Esophagus muscularis mucosa (tissue), 4 donors: ENCODE measurements at places on chromosomes 5 and 9. TPM values are rescaled to one million over a fixed set of nuclear protein-coding genes. Genes with fewer than 3 reads are reported as not detected.

GRCh38 chr5:80094236-80094738 lies 59.1 kb downstream of the THBS4 start:
- DNase-seq: no peak

SOWAHA gene
- 0.83 TPM for total RNA-seq

DNA sequence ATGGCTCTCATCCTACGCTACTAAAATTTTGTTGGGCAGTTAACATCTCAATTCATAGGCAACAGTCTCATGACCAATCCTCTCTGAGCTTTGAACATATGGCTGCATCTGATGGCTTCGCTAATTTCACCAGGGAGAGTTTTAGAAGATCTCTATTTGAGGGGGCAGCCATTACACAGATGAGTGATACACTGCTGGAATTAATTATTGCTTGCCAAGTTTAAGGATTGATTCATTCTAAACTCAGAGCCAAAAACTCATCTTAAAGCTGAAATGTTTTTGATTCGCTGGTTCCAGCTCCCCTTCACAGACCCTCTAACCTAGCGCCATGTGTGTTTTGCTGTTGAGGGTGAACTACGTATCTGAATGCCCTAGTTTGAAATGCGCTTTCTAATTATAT lies 519.9 kb upstream of the WWC1 start:
- no peak for DNase-seq

DNA sequence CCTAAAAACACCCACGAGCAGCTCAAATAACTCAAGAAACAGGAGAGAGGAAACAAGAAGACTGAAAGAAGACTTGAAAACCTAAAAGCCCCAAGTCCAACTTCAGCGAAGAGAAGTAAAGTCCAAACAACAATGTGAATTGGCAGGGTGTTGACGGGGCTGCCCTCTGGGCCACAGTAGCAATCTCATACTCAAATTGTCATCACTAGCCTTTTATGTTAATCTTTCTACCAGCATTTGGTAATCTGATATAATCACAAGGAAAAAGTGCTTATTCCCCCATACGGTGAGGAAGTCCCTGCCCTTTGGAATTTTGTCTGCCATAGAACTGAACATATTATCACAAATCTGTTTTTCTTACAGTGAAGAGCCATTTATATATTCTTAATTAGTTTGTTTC lies 51.5 kb upstream of the IFNE start:
- DNase-seq: no peak

DNA sequence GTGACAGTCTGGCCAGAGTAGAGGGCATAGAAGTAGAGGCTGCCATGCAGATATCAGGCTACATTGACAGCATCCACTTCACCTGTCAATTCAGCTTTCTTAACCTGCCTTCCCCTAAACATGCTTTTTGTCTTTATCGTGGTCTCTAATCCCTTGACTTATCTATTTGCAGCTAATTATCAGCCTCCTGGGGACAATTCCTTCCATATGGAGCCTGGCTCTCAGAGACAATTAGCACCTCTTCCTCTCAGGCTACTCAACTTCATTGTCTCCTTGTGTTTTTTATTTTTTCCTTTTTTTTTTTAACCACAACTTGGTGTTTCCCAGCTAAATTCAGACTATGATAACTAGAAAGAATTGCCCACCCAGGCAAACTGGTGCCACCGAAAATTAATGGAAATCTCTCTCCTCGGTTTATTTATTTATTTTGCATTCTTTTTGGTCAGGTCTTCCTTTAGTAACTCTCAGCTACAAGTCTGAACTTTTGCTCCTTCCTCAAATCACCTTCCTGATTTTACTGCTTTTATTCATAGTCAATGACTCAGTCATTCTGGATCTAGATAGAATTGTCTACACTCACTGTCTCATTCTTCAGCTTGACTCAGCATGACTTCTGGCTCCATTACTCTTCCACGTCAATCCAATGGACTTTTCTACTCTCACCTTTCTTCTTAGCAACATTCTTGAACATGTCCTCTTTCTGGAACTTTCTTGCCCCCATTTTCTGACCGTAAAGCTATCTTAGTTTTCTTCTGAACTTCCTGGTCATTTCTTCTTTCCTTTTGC lies 63.0 kb upstream of the BASP1 start:
- no peak for DNase-seq

DNA sequence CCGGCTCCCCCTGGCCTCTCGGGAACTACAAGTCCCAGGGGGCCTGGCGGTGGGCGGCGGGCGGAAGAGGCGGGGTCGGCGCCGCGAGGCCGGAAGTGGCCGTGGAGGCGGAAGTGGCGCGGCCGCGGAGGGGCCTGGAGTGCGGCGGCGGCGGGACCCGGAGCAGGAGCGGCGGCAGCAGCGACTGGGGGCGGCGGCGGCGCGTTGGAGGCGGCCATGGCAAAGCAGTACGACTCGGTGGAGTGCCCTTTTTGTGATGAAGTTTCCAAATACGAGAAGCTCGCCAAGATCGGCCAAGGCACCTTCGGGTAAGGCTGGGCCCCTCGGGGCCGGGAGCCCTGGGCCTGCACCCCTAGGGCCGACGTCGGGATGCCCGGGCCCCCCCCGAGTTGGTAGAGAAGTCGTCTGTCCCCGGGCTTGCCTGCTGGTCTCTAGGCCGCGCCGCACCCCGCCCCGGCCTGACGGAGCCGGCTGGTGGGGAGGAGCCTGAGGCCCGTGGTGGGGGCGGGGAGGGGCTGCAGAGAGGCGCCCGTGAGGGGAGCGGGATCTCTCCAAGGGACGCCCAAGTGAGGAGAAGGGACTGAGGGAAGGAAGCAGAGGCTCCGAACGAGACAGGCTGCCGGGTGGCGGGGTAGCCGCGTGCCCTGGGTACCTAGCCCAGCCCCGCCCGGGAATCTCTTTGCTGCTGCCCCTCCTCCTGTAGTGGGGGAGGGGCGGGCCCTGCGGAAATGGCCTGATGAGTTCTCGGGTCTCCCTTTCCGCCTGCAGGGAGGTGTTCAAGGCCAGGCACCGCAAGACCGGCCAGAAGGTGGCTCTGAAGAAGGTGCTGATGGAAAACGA lies at the start of gene CDK9:
CDK9 (plus strand) TSS at position 102 of the 840 bp plus-strand sequence; CDS start at position 217, 115 bp downstream.
- DNase-seq: peak; percentile 96

SPATA31D4 gene
- total RNA-seq: not detected

DNA sequence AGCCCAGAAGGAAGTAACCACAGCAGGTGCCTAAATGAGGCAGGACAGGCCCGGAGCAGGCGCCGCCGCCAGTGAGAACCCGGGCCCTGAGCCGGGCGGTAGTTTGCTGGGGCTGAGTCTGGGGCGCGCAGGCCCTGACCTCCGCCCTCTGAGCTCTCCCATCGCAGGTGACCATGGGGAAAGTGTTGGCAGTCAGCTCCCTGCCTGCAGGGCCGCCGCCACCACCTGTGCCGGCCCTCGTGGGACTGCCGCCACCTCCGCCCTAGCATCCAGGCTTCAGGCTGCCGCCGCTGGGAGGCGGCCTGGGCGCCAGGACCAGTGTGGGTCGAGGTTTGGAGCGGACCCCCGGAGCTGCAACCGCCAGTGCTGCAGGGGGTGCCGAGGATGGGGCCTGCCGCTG lies 61.1 kb downstream of the TARS1 start:
- no peak for DNase-seq

- DNase-seq: no peak
Observed at GRCh38 chr5:9428272-9428671, 117.6 kb downstream of the SEMA5A start.

GRCh38 chr5:72293495-72294055 lies 26.5 kb downstream of the MRPS27 start:
- DNase-seq: no peak

DNA sequence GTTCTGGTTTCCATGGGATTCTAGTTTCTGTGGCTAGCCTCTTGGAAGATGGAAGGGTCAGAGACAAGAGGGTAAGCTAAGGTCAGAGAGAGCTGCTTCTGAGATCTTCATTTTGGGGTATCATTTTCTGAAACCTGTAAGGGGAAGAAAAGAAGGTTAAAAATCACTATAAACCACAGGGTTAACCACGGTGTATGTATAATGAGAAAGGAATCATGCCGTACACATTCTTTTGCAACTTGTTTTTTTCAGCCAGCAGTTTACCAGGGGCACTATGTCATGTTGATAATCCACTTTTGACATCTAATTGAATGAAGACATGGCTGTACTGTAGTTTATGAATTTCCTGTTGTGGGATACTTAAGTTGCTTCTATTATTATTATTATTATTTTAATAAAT lies 164.4 kb downstream of the FOCAD start:
- no peak for DNase-seq

- no peak for DNase-seq
Observed at GRCh38 chr9:28121366-28121765, 548.1 kb upstream of the C9orf72 start.

GRCh38 chr9:92970467-92970923 lies 23.2 kb downstream of the FGD3 start:
- DNase-seq: no peak

DNA sequence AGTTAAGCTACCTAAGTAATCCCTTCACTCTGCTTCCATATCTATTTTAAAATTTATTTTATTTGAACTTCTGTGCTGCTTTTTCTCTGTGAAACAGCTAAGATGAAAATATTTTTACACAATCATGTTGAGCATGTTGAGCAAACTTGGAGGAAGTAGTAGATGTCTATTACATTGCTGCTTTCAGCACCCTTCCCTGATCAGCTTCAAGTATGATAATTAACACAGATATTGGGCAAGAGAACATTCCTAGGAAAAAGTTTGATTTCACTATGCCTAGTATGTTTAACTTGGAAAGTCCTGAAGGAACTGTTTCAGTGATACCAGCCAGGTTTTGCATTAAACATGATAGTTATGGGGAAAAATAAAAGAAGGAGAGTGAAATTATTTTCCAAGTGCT lies 283.6 kb downstream of the ELAVL2 start:
- no peak for DNase-seq

DNA sequence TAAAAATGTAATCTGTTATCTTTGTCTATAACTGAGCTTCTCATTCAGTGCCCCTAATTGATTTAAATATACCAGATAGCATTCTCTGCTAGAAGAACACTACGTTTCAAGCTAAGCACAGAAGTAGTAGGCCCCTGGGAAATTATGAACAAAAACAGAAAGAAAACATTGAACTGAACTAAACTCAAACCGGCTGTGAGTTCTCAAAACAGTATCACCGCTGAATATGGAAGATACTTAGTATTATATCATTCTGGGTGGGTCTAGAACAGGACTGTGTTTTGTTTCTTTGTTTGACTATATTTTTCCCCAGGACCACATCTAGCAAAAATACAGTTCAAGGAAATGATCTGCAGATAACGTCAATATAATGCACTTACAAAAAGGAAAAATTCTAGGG lies 95.1 kb upstream of the HMHB1 start:
- DNase-seq: no peak

BAAT gene
- not detected for total RNA-seq

REEP2 gene
- total RNA-seq: 38.8 TPM

ORM1 gene
- not detected for total RNA-seq

ADGRD2 gene
- not detected for total RNA-seq

DNA sequence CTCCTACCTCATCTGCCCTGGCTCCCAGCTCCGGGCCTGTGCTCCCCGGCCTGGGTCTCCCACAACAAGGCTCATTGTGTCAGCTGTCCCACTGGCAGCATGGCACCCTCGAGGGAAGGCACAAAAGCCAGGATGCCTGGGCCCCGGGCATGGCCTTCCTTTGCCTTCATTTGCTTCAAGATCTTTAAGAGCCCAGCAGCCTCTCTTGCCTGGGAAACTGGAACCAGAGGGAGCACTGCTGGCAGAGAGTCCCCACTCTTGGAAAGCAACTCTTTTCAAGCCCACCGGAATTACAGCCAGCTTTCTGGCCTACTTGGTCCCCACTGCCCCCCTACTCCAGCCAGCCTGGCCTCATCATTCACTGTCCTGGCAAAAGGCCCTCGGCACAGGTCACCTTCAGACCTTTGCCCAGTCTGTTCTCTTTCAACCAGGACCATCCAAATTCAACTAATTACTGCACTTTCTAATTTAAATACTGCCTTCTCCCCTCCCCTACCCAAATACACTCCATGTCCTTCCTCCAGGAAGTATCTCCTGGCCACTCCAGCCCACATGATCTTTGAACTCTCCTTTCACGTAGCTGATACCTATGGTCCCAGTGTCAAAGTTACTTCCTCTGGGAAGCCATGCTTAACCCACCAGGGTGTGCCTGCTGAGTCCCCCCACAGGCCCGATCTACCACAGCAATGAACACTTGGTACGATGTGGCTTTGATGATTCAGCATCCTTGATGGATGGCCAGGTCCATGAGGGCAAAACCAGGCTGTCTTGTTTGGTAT lies 8.9 kb downstream of the ZER1 start:
- DNase-seq: no peak

- no peak for DNase-seq
Observed at GRCh38 chr5:129306725-129307124, 153.4 kb upstream of the ADAMTS19 start.

MED27 gene
- total RNA-seq: 19.7 TPM

DNA sequence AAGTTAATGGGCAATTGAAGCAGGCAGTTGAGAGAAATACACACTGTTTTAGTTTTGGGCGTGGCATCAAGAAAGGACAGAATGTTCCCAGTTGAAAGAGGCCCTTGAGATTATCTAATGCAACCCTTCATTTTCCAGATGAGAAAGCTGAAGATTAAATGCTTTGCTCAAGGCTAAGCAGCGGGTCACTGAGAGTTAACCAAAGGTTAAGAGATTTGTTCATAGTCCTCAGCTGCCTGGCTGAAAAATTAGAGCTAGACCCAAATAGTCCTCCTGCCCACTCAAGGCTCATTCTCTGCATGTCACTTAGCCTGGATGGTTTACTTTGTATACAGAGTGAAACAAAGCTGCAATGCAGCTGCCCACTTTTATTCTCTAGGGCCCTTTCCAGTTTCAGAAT lies 46.7 kb upstream of the MAMDC2 start:
- DNase-seq: no peak

GRCh38 chr5:95649274-95649673 lies 2.7 kb downstream of the RFESD start:
- DNase-seq: no peak

- peak; percentile 92 for DNase-seq
Observed at GRCh38 chr5:140321796-140322195, 18.9 kb upstream of the PFDN1 start.

SLC25A2 gene
- not detected for total RNA-seq

DNA sequence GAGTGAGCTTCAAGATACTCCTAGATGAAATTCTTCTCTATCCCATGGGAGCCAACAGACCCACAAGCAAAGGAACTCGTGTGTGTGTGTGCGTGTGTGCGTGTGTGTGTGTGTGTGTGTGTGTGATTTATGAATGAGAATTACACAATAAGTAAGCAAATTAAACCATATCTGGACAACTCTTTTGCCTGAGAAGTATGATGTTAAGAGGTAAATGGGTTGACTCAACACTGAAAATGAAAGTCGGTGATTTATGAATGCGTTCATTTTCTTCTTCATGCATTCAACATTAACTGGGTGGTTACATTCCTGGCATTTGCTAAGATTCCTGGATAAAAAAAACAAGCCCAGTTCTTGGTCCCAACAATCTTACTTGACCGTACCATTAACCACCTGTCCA lies 171.3 kb upstream of the ZNF462 start:
- DNase-seq: no peak

- DNase-seq: no peak
Observed at GRCh38 chr9:88991066-88992034, at the start of gene S1PR3. TSS of gene S1PR3 (plus strand) at chr9:88991468. CDS start at chr9:89001201, 9,733 bp downstream.

DNA sequence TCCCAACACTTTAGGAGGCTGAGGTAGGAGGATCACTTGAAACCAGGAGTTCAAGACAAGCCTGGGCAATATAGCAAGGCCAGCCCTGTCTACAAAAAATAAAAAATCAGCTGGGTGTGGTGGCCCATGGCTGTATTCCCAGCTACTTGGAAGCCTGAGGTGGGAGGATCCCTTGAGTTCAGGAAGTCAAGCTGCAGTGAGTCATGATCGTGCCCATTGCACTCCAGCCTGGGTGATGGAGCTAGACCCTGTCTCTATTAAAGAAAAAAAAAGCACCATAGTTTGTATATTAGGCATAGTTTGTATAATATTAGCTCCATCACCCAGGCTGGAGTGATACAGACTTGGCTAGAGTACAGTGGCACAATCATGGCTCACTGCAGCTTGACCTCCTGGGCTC lies 9.6 kb upstream of the NME5 start:
- DNase-seq: no peak
